Daoy (cell line): ENCODE measurements at places on chromosomes 6 and 20. TPM values are rescaled to one million over a fixed set of nuclear protein-coding genes. Genes with fewer than 3 reads are reported as not detected.

Gene ALDH5A1
- 2.1 and 3.4 TPM in 2 replicates for total RNA-seq

Gene KCNK15
- total RNA-seq: 1.3 TPM in 1 of 2 replicates, not detected in the other

Gene CGA
- not detected in 2 replicates for total RNA-seq

Gene TRIM15
- 0.86 TPM in 1 of 2 replicates, not detected in the other for total RNA-seq

Gene RAB44
- total RNA-seq: under 0.01 and 0.65 TPM in 2 replicates
